ENCODE measurements at places on chromosomes 5 and 9.

GRCh38 chr5:124906339-124907097 is 160.1 kb upstream of the ZNF608 start:
- DNase-seq = no peak

GRCh38 chr5:140112685-140113179 is 1.2 kb upstream of the PURA start:
- DNase-seq = no peak

DNA sequence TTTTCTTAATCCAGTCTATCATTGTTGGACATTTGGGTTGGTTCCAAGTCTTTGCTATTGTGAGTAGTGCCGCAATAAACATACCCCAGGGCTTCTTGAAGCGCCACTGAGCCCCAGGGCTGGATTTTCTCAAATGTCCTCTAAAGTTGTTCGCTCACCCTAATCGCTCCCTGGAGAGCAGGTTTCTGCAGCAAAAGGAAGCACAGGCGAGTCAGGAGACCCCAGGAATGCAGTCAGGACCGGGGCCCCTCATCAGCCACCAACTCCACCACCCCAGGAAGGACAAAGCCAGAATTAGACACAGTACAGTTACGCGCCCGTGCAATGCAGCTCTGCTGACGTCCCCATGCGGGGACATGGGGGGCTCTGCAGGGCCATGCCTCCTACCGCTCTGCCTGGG is 15.7 kb upstream of the OBP2B start:
- DNase-seq = no peak

DNA sequence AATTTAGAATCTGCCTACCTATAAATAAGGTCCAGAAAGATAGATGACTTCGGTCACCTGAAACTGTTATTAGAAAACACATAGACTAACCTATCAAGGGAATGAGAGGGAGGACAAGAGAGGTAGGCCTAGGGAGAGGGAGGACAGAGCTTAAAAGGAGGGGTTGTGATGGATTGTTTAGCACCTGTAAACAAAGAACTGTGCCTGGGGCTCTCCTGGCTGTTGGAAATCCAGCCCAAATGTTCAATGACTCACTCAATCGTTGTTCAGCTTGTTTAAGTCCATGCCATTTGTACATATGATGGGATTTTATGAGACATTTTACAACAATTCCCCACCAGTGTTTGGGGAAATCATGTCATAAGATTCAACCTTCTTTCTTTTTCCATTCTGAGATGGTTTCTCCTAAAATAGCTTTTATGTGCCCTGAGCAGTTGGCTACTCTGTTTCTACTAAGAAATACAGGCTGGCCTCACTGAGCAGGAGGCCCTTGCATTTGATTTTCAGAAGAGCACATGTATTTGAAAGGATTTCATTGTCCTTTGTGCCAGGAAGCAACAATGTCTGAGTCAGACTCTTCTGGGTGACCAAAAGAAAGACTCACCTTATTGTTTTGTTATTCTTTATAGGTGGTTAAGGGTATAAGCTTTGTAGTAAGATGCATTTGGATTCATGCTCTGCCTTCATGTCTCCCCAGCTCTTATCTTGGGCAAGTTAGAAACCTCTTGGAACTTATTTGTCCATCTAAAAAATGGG is 48.2 kb upstream of the GPR151 start:
- no peak for DNase-seq

- DNase-seq = no peak
Observed at GRCh38 chr5:167294882-167295680, 996.4 kb upstream of the WWC1 start.

DNA sequence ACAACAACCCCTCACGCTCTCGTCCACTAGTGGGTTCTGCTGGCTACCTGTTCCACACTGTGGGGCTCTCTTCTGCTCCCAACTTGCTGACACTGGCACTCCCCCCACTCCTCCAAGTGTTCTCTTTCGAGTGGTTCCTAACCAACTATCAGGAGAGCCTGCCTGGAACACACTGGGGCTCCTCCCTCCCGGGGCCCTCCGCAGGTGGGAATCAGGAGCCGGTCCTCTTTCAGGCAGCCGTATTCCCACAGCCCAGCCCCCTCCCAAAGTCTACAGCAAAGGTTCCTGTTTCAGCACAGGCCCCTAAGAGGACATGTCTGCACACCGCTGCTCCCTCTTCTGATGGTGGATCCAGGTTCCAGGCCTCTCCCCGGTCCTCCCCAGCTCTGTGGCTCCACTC is 165.9 kb downstream of the FSTL4 start:
- DNase-seq = no peak

DNA sequence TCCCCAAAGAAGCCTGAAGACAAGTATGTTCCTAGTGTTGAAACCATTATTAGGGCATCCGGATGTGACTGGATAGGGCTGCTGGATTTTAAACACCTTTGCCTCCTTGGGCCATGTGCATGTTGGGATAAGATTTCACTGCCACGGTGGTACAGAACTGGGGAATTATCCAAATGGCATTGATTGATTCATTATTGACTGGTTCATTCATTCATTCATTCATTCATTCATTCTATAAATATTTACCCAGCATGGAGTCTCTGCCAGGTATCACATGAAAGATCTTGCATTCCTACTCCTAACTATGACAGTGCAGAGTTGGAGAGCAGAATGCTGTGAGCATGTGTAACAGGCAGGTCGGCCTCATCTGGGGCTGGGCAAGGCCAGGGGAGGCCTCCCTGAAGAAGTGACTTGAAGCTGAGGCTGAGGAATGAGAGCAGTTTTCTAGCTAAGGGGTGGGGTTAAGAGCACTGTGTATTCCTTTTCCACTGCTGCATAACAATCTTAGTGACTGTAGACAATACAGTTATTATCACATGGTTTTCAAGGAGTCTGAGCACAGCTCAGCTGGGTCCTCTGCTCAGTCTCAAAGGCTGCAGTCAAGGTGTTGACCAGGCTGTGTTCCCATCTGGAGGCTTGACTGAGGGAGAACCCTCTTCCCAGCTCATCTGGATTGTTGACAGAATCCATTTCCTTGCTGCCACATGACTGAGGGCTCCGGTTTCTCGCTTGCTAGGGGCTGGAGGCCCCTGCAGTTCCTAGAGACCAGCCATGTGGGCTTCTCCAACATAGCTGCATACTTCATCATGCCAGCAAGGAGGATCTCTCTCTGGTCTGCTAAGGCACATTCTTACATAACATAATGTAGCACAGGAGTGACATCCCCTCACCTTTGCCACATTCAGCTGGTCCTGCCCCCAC is 35.7 kb downstream of the AK8 start:
- DNase-seq = no peak

DNA sequence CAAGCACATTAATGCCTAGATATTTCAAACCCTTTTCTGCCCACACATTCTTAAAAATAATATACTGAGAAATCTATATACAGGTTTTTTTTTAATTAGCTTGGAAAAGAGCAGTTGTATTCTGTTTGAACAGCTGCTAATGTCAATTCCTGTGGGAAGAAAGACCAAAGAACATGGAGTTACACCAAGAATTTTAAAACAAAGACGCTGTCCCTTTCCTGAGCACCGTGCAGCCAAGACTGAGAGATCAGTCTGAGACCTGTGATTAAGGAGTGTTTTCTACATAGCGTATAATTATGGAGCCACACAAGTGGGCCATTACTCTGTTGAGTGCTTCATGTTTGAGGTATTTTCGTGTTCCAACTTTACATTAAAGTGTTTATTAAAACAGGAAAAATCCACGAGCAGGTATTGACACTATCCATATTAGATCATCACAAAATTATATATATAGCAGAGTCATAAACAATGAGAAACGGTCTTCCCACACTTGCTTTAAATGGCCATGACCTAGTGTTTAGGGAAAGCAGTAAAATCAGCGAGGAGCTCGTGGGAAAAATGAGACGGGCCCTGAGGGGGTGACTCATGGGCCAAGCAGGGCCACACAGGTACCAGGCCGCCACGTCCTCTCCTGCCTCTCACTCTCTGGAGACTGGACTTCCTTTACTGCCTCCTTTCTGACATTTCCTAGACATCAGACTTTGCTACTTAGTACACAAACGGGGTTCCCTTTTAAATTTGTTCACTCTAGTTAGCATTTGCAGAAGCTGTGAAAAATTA is 153.1 kb upstream of the OTULINL start:
- DNase-seq = no peak

- peak; percentile 38 for DNase-seq
Observed at GRCh38 chr9:126523611-126524111, 90.1 kb upstream of the LMX1B start.

DNA sequence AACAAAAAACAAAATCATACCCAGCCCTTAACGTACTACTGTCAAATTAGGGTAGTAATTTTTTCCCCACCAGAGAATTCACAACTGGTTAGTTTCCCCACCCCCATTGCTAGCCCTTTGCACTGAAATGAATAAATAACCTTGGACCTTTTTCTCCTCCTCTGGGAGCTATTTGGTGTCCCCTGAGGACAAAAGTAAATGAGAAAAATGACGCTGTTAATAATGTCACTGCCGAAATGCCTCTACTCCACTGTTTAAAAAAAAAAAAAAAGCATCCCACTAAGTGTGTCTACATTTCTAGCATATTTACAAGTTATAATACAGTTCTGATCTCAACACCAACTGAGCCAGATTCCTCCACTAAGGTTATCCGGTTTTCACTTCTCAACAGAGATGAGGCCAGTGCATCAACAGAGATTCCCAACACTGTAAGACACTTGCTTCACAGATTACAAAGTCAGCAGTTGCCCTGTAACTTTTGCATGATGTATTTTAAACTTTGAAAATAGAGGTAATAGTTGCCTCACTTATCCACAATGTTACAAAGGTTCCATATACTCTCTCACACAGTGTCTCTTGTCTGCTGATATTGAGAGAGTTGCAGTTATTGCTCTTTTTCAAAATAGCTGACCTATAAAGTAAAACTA is 5.1 kb upstream of the NFIB start:
- DNase-seq = no peak

GRCh38 chr5:59789894-59790293 is 103.6 kb downstream of the PDE4D start:
- DNase-seq = no peak

DNA sequence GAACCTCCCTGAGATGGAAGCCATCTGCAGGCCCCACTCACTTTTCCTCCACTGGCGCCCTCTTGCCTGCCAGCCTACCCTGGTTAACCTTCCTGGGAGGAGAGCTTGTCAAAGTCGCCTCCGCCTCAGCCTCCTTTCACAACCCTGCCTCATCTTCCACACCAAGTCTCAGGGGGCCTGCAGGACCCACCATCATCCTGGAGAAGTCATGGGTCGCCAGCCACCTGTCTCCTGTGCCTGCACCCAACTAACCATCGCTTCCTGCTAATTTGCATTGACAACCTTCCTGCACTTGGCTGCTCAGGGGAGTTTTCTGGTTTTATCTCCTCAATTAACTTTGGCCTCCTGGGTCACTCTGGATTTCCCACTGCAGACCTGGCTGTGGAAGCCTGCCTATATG is 52.8 kb upstream of the GRHPR start:
- DNase-seq = no peak

DNA sequence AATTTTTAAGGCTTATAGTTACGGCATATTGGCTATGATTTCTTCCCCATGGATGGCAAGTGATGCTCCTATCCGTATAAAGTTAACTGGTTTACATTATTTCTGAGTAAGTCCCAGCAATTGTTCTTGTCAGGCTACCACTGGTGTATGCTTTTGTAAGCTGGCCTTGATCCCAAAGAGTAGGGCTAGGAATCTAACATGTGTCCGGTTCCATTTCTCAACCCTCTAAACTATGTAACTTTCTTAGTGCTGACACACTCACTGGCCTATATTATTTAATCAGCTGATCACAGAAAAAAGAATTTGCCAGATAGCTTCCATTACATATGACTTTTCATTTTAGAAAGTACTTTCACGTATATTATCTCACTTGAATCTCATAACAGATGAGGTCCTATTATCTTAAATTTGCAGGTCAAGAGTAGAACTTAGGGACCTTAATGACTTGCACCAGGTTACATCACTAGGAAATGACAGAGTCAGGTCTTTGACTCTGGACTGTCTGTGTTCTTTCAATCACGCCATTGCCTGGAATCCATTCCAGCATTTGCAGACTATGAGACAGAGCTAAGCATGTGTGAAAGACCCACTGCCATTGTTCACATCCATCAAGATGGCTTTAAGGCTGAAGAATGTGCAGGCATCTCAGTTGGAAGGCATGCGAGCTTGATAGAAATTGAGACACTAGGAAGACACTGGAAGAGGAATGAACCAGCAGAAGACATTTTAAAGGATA is 362.9 kb downstream of the ARRDC3 start:
- DNase-seq = no peak

DNA sequence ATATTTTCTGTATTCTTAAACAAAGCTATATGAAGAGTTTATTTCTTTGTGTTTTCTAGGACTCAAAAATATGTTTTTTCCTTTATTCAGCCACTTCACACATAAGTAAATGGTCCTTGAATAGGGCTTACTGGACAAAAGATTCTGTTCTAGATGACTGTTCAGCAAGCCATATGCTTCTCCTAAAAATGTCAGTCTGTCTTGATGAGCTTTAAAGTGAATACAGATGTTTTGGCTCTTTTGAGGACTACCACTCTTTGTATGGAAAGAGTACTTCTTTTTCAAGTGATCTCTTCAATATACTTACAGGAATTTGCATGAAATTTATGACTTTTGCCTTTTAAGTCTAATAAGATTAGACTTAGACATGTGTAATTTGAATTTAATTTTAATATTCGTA is 8.4 kb downstream of the NDUFS4 start:
- no peak for DNase-seq

GRCh38 chr5:106827061-106827460 is 843.7 kb downstream of the EFNA5 start:
- no peak for DNase-seq

- no peak for DNase-seq
Observed at GRCh38 chr5:181235689-181236366, 7.9 kb downstream of the RACK1 start.

DNA sequence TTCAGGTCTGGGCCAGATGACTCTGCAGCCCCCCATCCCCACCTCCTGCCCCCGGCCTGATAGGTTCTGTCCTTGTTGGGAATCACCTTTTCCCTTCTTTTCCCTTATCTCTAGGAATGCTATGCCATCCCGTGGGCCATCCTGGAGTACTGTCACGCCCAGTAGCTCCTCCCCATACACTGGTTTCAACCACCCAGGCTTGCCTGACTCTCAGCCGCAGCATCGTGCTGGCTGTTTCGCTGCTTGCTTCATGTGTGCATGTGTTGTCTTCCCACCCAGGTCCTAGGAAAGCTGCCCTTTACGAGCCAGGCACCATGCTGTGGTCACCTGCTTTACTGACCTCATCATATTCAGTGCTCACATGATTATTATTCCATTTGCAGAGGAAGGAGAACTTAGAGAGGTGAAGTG is 71.8 kb downstream of the ANGPTL2 start:
- DNase-seq = no peak

DNA sequence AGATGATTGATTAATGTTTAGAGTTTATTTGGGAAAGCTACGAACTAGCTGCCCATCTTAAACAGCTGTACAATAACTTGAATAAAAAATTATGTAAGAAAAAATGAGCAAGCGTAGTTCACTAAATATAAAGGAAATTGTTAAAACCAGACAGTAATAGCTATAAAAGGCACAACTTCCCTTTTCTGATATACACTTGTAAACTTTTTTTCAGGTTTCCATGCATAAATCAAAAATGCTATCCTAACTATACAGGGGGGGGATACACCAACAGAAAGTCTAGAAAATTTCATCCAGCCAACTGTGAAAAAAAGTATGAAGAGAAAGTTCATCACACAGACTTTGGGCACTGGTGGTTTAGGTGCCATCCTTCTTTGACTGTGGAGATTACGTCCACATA is 122.3 kb downstream of the NR3C1 start:
- no peak for DNase-seq

Measured in activated gamma-delta T cell treated with Interleukin-2 at 50 U/mL for 16 hours (primary cell).